ENCODE measurements at places on chromosomes 6 and 20.

- no peak for DNase-seq
Measured at GRCh38 chr20:3296261-3297078, 57.5 kb upstream of the SLC4A11 start.

GRCh38 chr6:119324718-119325117, 24.8 kb downstream of the MAN1A1 start:
- no peak for DNase-seq

GRCh38 chr6:135875446-135875845, 23.9 kb downstream of the PDE7B start:
- no peak for DNase-seq

DNA sequence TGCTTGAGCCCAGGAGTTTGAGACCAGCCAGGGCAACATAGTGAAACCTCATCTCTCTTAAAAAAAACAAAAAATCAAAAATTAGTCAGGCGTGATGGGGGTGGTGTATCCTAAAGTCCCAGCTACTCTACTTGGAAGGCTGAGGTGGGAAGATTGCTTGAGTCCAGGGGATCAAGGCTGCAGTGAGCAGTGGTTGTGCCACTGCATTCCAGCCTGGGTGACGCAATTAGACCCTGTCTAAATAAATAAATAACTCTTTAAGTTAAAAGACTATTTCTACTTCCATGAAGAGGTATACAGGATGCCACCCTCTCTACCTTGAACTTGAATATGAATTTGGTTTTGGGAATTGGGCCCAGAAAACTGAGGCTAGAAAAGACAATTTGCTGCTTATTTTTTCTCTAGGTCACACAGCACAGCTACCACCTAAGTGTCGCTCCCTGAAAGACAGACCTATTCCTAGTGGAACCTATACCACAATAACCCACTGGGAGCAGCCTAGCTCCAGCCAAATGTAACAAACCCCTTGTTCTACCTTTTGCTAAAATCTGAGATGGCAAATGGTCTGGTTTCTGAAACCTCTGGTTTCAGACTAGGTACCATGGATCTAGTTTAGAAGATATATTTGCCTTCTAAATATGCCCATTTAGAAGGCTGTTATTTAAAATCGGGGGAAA, 35.2 kb downstream of the HMGCLL1 start:
- no peak for DNase-seq

DNA sequence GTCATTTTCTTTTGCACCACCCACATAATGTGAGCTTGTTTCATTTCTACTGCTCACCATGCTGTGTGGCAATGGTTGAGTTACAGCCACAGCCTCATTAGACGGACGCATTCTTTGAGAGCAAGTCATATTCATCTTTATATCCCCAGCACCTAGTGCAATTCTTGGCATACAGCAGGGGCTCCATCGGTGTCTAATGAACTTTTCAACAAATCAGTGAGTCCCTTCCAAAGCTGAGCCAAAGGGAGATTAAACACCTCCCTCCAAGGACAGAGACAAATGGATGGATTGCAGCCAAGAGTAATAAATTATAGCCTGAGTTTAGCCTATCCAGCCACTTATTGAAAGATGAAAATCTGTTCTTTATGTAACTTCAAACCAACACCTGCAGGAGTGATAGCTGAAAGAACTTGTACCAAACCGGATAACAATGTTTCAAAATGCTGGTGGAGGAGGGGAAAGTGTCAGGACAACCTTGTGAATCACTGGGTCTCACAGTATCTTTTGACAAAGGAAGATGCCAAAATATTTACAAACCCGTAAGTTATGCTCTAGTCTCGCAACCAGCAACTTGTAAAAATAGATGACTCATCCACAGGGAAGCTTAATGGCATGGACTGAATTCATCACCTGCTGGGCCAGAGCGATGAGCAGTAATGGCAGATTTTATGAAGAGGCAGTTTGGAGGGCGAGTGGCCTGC, 139.0 kb downstream of the PXDC1 start:
- DNase-seq: no peak

DNA sequence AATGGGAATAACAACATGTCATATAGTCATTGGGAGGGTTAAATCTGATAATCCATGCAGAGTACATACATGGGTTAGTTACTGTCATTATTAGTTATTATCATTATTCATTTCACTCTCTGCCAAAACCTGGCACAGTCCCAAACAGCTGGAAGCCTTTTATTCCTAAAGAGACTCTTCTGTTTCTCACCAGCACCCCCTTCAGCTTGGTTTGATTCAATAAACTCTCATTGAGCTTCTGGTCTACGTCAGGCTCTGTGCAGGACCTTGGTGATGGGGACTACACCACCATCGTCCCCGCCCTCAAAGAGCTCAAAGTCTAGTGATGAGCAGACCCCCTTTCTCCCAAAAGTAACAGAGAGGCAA, 2.3 kb downstream of the KCNK15 start:
- DNase-seq: no peak

- DNase-seq: no peak
Measured at GRCh38 chr6:71347119-71347518, 58.5 kb downstream of the OGFRL1 start.

DNA sequence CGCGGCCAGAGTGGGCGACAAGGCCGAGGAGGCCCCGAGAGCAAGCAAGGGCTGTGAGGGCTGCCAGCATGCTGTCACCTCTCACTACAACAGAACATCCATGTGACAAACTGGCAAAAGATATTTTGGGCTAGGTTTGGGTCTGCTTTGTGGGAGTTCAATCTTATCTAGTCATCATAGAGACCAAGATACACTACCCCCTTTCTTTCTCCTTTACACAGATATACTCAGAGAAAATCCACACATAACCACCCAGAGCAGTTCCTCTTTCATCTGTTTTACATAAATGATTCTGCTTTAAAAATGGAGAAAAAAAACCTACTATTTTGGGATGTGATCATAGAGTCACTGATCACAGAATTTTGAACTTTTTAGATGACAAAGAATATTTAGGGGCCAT, 16.8 kb downstream of the SOX4 start:
- DNase-seq: no peak

- no peak for DNase-seq
Measured at GRCh38 chr20:56616716-56617115, 12.4 kb upstream of the TFAP2C start.

DNA sequence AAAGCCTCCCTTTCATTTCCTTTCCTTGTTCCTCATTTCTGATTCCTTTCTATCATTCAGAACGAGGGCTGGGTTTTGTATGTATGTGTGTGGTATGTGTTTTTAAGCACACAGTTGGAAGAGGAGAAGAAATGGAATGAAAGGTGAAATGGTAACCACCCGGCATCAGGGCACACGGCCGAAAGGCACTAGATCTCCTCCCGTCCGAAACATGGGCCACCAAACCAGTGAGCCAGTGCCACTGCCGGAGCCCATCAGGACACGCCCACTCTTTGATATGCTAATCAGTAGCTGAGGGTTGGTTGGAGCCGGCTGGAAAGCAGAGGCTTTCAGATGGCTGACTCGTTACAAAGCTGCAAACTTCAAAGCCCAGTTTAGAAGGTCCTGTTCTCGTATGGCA, 228.6 kb upstream of the JARID2 start:
- no peak for DNase-seq

DNA sequence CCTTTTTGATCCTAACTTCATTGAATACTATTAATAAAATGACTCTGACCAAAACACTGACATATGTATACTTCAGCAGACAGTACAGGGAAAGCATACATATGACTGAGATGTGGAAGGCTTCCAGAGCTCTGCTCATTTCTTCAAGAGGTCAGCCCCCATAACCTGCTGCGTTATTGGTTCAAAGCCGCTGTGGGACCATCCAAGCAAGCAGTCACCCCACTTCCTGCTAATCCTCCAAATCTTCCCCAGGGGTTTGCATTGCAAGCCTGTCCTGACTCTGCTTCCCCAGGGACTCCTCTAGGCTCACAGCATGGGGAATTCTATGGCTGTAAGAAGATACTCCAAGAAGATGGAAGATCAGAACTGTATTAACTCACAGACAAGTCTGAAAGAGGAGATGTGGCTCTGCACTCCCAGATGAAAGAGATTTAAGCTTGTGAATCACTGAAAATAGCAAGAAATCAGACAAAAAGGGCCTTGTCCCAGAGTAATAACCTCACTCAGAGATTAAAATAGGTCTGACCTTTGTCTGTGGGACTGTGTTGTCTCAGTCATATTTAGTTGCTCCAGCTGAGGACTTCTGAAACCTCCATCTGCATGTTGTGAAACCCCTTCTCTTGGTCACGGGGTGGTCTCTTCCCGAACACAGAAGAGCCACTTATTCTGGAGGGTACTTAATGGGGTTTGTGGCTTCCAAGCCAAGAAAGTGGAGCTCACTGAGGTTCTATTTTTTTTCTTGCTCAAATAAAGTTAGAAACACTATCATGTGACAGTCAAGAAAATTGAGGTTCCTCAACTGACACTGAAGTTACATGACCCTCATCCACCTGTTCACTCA, 101.5 kb upstream of the MARCKS start:
- DNase-seq: no peak
